K562 (cell line): ENCODE measurements at places on chromosomes 3 and 15.

DNA sequence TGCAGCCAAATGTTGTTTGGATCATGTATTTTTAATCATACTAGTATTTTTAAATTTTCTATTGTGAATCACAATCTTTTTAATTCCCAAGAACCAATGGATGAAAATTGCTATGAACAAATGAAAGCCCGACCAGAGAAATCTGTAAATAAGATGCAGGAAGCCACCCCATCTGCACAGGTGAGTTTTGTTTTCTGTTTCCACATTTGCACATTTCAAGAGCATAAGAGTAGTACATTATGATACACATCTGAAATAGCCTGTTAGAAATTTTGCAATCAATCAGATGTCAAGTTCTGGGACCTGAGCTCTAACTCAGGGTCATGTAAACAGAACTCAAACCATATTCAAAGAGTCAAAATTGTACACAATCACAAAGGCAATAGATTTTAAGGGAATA, 26.5 kb downstream of the TRAT1 start:
- DNase-seq = no peak

GRCh38 chr15:51355096-51355495, 13.6 kb downstream of the GLDN start:
- DNase-seq = no peak

DNA sequence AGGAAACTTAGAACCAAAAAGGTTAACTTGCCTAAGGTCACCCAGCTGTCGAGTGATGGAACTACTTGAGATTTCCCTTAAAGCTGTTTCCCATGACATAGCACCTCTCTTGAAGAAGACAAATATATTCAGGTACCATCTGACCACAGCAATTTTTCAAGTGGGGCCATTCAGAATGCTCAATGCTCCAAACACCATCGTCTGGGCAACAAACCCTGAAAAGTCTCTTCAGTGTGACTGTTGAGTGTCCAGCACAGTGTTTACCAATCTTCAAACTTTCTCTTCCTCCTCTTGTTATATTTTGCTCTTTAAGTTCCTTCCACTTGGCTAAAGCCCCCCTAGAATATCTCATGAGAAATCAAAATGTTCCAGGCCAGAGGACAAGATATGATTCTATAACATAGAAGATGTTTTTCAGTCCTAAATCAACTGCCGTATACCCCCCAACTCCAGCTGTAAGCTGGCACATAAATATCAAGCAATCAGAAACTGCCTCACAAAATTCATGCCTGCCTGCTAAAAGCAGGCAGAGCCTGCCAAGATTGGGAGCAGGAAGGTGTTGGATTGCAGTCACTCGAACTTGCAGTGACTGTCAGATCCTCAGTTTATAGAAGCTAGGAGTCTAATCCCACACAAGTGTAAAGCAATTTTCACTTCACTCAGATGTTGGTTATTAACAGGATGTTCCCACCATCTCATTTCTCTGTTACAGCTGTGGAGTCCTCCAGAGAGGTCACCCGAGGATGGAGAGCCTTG, 230.5 kb upstream of the MRPL3 start:
- no peak for DNase-seq

DNA sequence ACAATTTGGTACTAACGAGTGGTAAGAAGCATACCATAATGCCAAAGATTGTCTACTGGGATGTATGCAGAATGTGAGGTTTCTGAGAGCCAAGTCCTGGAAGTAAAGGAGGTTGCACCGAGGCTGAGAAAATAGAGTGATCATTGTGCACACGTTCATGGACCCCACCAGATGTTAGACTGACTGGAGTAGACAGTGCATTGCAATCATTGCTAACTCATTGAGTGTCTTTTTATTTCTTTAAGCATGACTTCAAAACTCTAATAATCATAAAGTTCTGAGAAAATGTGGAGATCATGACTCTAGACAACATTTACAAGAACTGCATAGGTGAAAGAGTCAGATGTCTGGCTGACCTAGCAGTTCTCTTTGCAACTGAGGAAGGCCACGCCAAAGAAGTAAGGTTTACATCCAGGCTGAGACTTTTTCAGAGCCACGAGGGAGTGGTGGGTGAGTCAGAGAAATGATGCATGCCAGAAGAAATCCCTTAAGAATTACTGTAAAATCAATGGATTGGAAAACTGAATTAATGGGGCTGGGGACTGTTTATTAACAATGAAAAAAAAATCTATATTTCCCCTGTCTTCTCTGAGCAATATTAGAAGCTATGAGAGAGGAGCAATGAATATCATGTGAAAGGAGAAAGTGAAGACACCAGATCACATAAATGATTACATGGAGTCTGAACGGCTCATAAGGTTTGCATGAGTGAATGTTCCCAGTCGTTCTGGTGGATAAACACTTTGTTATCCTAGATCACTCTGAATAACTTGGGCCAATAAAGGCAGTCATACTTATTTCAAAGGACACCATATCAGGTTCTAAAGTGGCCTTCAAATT, 76.0 kb upstream of the SLC25A26 start:
- no peak for DNase-seq

- DNase-seq = no peak
These were observed 10.2 kb downstream of the KBTBD13 start for GRCh38 chr15:65086680-65087111.

DNA sequence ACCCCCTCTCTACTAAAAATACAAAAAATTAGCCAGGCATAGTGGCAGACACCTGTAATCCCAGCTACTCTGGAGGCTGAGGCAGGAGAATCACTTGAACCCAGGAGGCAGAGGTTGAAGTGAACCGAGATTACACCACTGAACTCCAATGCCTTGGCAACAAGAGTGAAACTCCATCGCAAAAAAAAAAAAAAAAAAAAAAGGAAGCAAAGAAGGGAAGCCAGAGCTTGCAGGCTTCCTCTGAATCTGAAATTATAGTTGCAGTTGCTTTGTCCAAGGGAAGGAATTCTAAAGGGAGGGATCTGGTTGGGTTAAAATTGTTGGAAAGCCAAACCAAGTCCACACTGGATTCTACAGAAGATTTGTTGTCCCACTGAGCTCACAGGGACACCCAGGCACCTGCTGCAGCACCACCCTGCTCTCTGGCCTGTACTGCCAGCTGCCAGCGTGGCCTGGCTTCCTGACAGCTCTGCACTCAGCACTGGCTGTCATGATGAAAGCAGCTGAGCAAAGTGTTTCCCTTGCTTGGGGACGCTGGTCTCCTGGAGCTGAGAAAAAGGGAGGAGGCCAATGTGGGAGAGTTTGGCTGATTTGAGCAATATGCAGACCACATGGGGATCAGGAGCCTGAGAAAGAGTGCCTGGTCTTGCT, 88.8 kb upstream of the HES1 start:
- DNase-seq = no peak

DNA sequence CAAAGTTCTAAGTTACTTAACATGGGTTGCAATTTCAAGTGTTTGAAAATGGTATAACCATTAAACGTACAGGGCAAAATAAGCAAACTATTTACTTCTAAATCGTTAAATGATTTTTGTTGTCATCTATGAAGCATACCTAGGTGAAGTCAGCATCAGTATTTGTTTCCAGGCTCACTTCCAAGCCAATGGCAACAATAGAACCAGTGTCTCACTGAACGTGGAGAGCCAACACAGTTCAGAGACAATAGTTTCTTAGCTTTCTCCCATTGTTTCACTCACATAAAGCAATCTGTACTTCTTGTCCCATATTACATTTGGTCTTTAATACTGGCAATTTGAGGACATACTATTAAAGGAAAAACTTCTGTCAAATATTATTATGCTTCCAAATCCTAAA, 397.2 kb downstream of the MECOM start:
- DNase-seq = no peak

GRCh38 chr15:66714543-66714981, 12.5 kb downstream of the SMAD6 start:
- no peak for DNase-seq

GRCh38 chr3:125212091-125212508, 448 bp downstream of the SLC12A8 start:
- no peak for DNase-seq

DNA sequence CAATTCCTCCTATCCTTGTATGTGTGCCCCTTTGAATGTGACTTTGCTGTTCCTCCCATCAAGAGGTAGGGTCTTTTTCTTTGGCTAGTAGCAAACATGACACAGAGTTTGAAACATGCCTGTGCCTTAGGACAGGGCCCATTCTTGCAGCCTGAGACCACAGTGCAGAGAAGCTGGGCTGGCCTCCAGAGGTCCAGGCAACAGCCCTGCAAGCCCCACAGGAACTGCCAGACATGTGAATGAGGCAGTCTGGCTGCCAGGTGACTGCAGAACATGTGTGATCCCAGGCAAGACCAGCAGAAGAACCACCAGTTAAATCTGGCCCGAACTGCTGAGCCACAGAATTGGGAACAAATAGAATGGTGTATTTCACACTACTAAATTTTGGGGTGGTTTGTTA, 1.2 kb upstream of the HGD start:
- no peak for DNase-seq

DNA sequence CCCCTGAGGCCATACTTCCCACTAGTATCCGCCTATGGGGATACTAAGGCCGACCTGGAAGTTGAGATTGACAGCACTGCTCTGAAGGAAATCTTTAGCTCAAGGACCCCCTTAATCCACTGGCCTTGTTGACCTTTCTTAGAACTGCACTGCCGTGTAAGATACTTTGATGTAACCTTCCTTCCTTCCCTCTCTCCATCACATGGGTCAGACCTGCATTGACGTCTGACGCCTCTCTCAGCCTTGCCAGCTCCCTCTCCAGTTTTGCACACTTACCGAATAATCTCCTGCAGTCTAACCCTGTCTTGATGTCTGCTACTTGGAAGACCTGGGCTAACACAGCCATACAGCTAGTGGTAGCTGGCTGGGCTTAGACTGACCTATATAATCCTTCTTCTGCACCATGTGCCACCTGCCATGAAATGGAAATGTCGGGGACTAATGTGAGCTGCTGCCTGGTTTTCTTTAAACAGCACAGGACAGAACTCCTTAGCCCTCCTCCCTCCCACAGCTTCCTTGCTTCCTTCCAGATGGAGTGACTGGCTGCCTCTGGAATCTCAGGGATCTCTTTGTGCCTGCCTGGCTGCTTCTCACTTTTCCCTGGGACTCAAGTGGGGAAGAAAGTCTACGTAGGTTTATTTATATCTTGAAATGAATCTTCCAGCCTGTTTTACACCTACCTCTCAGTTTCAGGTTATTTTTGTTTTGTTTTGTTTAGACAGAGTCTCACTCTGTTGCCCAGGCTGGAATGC, 39.2 kb upstream of the HERC1 start:
- no peak for DNase-seq

GRCh38 chr15:66877477-66878271, 175.6 kb downstream of the SMAD6 start:
- no peak for DNase-seq

DNA sequence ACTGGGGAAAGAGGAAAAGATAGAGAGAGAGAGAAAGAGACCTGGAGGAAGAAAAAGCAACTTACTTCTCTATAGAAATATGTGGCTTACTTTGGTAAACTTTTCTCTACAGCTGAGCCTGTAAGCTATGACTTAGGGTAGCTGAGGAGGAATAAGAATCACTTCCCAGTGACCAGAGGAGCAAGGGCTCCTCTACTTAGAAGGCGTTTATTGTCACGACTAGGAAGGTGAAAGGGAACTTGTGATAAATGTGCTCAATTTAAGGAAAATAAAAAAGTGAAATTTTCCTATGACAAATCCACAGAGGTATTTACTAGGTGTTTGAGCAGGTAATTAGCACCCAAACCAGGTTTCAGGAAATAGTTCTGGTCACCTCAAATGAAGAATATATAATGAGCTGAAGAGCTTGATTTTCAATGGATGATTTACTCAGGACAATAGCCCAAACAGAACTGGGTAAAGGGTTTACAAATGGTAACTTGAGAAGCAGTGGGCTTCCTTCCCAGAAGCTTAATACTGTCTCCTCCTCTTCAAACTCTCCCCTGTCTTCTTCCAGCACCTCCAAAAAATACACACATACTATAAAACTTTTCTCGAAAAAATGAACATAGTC, 46.1 kb downstream of the SOX2 start:
- no peak for DNase-seq

DNA sequence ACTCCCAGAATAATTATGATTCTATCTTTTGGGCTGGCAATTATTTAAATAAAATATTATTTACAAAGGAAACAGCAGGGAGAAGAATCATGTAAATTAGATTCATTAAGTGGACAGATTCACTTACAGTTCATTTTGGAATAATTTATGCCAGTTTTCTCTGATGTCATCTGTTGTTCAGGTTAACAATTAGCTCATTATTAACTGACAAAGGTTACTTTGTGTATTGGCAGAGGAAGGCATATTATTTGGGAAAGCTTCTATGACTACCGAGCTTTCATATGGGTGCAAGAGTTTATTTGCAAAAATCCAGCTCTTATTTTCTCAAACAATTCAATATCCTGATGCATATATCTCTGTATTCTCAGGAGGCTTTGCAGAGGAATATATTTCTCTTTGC, 224.4 kb downstream of the CHST2 start:
- DNase-seq = no peak

DNA sequence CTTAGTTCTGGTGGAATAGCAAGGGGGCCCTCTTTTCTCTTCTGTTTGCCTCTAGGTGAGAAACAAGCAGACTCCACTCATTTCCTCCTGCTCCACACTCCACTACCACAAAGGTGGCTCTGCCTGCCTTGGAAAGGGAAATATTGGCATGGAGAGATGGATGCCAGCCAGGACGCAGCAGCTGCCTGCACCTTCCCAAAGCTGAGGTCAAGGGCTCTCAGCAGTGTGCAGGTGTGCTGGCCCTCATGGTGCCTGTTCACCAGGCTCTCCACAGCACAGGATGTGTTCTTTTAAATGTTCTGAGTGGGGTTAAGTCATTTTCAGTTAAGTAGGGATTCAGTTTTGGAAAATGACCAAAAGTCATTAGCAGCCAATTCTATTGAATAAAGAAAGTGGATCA, 211.2 kb upstream of the STRIT1 start:
- DNase-seq = no peak

GRCh38 chr3:184806567-184807271, 5.2 kb upstream of the VPS8 start:
- no peak for DNase-seq

DNA sequence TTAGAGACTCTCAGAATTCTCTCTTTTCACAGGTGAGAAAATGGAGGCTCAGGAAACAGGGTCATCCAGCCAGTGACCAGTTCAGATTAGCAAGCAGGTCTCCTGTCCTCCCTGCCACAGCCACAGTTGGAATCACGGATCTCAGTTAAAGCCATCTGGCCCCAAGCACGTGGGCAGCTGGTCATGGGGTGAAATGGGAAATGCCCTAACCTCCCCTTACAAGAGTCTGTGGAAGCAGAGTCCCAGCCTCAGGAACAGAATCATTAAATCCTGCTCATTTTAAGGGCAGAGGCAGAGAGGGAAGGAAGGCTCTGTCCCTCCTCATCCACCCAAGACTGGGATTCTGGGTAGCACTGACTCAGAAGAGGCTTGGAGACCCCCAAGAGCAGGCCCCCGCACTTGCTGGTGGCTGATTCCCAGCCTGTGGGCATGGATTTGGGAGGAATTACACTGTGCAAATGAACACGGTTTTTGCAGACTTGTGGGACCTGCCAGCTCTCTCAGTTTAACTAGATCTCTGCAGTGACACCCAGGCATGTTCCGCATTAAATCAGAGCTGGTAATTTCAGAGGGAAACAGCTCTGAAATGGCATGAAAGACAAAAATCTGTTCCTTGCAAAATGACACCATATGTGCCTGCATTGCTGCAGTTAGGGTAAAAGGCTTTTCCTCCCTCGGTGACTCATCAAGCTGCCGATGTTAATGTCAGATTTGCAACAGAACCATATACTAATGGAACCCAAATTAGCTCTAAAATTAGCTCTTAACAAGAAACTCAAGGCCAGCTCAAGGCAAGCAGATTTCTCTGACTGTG, 89.0 kb downstream of the BDH1 start:
- no peak for DNase-seq

- DNase-seq = peak; percentile 54
These were observed 80.1 kb downstream of the SSR3 start for GRCh38 chr3:156474560-156475389.
